T follicular helper cell (primary cell): ENCODE measurements at places on chromosomes 5 and 9.

- no peak for DNase-seq
Measured at GRCh38 chr9:113219186-113219936, 1.7 kb downstream of the FKBP15 start.

- no peak for DNase-seq
Measured at GRCh38 chr5:1666221-1666620, 133.4 kb downstream of the MRPL36 start.

DNA sequence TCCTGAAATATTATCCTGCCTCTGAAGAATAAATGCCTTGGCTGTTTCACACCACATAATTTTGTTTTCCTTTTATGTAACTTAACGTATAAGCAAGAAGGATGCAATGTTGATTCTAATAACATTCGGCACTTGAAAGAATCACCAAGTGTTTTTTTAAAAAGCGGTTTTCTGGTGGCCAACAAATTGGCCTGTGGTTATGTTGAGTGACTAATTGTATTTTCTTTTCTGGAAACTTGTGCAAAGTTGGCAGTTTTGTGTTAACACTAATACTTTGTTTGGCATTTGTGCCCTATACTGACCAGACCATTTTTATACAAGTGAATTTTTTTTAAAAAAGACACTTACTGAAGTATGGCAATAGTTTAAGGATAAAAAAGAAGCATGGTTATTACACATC is 452.7 kb downstream of the BNC2 start:
- DNase-seq, result no peak

DNA sequence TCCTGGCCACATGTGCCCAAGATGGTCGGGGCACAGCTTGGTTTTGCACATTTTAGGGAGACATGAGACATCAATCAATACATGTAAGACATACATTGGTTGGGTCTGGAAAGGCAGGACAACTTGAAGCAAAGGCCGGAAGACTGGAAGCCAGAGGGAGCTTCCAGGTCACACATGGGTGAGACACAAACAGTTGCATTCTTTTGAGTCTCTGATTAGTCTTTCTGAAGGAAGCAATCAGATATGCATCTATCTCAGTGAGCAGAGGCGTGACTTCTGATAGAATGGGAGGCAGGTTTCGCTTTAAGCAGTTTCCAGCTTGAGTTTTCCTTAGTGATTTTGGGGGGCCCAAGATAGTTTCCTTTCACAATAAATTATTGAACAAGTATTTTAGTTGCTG is 172.5 kb downstream of the RASEF start:
- no peak for DNase-seq

GRCh38 chr5:14277385-14278320 is 134.5 kb downstream of the TRIO start:
- no peak for DNase-seq

GRCh38 chr5:130323804-130324454 is 419.7 kb downstream of the CHSY3 start:
- no peak for DNase-seq

GRCh38 chr5:65263321-65263720 is 218.4 kb downstream of the ADAMTS6 start:
- no peak for DNase-seq

GRCh38 chr5:178551059-178551458 is 39.1 kb downstream of the COL23A1 start:
- no peak for DNase-seq

- DNase-seq, result no peak
Measured at GRCh38 chr9:90773617-90774016, 28.0 kb upstream of the SYK start.

DNA sequence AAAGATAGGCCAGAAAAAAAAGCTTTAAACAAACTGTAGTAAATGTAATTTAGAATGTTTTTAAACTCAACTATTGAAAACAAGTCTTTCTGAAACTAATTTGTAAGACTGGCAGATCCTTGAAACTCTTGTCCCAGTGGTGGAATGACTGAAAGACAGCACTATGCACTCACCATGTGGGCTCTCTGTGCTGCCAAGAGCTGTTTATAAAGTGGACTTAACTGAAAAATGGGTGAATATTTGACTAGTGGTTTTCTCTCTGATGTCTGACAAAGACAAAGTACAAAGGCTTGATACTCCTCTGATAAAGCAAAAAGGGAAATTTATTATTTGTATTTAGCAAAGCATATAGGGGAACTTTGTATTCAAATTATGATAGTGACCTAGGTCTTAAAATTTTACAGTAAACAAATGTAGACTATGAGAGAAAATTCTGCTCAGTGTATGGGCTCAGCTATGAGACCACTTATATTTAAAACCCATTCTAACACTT is 635.4 kb downstream of the NR2F1-AS1 start:
- DNase-seq, result no peak

GRCh38 chr5:37850226-37850865 is 10.5 kb upstream of the GDNF start:
- DNase-seq, result no peak

GRCh38 chr9:85215961-85216360 is 525.8 kb downstream of the AGTPBP1 start:
- no peak for DNase-seq

GRCh38 chr9:117340422-117340821 is 74.4 kb downstream of the ASTN2 start:
- DNase-seq, result no peak

DNA sequence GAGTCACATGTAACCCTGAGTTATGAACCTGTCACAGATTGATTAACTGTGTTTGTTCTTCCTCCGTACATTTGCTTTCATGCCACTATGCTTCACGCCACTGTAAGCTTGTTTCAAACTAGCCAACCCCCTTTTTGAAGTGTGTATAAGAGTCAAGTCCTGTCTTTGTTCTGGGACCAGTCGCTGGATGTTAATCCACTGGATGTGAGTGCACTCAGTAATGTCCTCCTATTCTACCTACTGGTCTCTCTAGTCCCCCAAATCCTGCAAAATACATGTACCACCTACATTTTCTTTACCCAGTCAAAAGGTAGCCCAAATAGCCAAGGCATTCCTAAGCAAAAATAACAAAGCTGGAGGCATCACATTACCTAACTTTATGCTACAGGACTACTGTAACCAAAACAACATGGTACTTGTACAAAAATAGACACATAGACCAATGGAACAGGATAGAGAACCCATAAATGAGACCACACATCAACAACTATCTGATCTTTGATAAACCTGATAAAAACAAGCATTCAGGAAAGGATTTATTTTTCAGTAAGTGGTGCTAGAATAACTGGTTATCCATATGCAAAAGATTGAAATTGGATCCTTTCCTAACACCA is 1139.1 kb upstream of the SEMA6A start:
- DNase-seq, result no peak

DNA sequence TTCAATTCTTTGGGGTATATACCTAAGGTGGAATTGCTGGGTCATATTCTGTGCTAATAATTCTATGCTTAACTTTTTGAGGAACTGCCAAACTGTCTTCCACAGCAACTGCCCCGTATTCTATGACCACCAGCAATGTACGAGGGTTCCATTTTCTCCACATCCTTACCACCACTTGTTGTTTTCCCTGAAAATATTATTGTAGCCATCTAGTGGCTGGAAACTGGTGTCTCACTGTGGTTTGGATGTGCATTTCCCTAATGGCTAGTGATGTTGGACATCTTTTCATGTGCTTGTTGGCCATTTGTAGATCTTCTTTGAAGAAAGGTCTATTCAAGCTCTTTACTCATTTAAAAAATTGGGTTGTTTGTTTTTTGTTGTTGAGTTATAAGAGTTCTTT is 30.7 kb downstream of the MSX2 start:
- no peak for DNase-seq

DNA sequence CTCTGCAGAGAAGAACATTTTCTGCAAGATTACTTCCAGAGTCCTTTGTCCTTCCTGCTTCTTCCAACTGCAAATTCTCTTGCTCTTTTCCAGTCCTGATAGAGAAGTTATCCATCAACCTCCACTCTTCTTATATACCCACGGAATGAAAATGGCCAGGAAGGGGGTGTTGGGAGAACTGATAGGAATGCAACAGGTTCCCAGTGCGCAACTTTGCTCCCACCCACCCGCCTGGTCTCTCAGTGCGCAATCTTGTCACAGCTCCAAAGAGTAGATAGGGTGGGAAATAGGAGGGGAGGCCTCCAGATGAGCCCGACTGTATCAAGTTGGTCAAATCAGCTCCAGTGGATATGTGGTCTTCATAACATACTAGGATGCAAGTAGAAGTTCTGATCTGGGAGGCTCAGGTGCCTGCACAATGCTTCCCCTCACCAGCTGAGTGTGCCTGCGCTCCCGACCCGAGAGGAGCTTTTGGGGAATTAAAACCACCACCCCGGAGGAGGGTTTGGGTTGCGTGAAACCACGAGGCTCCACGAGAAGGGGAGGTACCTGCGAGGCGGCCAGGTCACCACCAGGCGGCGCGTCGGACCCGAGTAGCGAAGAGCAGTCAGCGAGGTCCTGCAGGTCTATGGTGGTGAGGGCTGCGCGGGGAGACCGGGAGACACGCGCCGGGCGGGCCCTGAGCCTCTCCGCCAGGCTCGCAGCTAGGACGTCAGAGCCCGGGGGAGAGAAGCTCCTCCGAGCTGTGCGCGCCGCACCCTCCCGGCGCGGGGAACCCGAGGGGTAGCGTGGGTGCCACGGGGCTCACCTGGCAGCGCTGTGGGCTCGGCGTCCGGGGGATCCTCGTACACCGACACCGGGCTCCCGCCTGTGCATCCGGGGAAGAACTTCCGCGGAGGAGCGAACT is 835 bp downstream of the MCIDAS start:
- DNase-seq, result no peak

GRCh38 chr5:15598294-15598902 is 98.4 kb downstream of the FBXL7 start:
- no peak for DNase-seq

DNA sequence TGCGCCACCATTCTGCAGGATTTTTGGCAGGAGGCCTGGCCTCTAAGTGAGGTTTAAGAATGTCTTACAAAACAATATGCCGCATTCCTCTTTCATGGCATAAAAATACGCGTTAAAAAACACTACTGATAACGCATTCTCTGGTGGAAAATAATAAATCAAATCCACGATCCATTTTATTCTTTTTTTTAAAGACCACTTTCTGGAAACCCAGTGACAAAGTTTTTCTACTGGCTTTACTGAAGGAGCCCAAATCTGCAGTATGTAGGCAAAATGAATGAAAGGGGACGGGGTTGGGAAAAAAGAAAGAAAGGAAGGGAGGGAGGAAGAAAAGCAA is 2.0 kb downstream of the SV2C start:
- no peak for DNase-seq

DNA sequence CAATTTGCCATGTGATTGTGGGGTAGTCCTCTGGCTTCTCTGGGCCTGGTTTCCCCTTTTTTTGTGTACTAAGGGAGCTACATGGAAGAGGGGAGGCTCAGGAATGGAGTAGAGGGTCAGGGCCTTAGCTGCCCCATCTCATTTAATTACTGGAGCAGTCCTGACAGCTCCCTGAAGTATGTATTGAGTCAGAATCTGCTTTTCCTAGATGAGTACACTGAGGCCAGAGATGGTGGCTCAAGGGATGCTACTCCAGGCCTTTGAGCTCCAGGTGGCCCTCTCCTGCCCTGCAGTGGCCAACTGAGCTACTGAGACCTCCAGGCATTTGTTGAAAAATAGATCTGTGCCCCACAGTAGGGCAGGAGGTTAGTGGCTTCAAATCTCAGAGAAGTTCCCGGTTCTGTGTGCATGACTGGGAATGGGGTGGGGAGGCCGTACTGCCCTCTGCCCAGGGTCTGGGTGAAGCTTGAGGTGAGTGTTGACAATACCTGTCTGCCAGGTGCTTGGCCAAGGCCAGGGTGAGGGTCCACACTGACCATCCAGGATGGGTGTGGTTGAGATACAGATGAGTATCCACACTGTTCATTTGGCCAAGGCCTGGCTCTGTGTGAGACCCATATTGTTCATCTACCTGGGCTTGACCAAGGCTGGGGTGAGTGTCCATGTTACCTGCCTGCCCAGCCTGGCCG is 45.7 kb downstream of the CXXC5 start:
- no peak for DNase-seq

GRCh38 chr9:18007621-18008020 is 428.8 kb downstream of the SH3GL2 start:
- no peak for DNase-seq

GRCh38 chr9:87234854-87235253 is 262.8 kb upstream of the DAPK1 start:
- no peak for DNase-seq

- no peak for DNase-seq
Measured at GRCh38 chr9:96494215-96494800, 44.3 kb downstream of the HABP4 start.

GRCh38 chr9:72856972-72857623 is 95.8 kb downstream of the ALDH1A1 start:
- DNase-seq, result no peak

DNA sequence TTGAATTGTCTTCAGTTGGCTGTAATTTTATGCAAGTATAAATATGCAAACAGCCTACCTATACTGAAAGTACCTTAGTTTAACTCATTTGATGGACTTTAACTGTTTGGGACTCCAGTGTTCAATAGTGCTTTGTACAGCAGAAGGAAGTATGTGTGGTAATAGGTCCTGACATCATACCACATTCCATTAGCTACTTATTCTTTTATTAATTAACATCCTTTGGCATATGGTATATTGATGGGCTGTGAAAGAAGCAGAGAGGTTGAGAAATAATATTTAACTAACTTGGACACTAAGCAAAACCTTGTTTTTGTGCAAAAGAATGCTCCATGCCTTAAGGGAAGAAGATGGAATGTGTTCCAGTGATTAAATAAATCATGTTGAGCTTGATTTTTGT is 97.6 kb upstream of the SEMA6A start:
- no peak for DNase-seq

DNA sequence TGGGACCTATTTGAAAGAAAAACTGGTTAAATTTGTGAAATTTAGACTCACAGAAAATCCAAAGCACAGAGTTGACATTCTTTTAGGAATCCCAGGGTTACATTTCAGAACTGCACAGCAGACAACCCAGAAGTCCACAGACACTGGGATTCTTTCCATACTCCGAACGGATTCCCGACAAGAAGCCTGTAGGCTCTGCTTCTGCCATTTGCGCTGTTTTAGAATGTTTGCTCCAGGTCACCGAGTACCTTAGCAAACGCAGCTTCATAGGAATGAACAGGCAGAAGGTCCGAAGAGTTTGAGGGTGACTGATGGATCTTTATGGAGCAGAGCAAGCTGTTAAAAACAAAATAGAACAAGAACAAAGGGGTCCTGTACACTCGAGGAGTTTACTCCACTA is 84.5 kb upstream of the NFIB start:
- DNase-seq, result no peak

- no peak for DNase-seq
Measured at GRCh38 chr9:101366038-101366756, 18.6 kb downstream of the BAAT start.

DNA sequence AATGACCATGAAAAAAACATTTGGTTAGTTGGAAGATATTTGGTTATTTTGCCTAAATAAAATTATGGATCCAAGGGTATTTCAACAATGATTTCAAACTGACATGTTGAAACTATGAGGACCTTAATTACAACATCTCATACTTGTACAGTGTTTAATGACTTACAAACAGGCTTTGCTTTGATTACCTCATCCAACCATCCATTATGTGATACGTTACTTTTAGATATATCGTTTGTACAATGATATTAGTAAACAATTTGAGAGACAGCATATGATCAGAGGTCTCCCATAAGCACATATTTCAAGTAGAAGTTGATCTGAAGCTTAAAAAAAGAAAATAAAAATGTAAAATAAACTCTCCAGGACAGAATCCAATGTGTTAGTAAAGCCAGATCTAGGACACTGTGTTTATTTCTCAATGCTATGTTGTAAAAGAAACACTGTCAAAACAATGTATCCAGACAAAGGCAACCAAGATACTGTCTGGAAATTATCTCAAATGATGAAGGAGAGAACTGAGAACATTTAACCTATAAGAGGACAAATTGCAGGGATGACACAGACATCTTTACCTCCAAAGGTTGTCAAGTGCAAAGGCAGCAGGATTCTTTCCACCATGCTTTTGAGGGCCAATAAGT is 116.0 kb upstream of the TARS1 start:
- DNase-seq, result no peak
